ENCODE measurements at places on chromosomes 3 and 15.

GRCh38 chr3:52234516-52235447 is 4.2 kb downstream of the TWF2 start:
- no peak for DNase-seq

DNA sequence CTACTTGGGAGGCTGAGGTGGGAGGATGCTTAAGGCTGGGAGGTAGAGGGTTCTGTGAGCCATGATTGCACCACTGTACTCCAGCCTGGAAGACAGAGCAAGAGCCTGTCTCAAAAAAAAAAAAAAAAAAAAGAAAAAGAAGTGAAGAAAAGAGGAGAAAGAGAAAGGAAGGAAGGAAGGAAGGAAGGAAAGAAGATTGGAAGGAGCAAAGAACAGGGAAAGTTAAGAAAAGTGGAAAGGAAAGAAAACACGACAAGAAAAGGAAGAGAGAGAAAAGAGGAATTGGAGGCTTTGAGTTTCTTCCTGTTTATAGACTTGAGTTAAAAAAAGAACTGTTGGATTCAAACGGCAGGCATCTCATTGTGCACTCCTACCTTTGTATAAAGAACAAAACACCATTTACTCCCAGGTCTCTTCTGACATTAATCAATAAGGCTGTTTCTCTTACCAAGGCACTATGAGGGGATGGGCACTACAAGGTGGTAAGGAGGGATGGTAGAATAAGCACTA is 73.5 kb downstream of the EDEM1 start:
- DNase-seq = no peak

DNA sequence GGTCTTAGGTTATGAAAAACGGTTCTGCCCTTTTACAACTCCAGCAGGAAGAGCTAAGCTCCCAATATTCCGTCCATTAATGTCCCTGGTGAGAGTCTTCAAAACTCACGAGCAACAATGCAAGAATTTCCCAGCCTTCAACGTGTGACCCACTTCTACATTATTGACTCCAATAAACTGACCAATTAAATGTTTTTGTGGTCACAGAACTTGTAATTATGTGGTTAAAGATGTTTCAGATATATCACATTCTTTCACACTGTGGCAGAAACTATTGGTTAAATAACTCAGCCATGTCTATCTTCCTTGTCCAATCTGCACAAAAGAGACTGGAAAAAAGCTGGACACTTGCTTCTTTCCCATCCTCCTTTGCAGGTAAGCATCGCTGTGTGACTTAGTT is 286.6 kb upstream of the ADAMTS9 start:
- DNase-seq = no peak

DNA sequence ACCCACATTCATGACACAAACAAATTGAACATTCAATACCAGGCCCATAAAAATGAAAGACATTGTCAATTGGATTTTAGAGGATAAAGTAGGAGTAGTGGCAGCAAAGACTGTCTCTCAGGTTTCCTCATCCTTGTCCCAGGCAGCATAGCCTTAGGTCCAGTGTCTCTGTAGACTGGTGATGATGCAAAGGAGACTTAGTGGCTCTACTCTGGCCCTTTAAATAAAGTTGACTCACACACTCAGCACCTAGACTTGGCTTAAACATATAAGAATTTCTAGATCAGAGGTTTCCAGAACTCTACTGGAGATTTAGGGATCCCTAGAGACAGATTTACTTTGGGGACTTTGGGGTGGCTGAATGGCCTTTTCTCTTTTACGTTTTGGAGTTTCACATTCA is 166.6 kb downstream of the NR1D2 start:
- no peak for DNase-seq

DNA sequence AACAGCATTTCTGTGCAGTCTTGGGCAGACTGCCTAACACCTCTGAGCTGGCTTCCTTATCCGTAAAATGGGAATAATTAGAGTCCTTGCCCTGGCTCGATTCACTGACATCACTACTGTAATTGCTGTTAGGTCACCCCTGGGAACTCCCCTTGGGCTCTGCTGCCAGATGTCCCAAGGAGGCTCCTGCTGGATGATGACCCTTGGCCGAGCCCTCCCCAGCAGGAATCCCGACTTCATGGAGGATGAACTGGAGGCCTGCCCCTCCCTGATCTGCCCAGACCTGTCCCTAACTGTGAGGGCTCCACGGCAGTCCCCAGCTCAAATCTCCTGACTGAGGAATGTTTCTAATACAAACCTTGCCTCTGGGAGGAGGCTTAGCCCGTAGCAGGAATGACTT is 18.0 kb downstream of the ESYT3 start:
- no peak for DNase-seq

DNA sequence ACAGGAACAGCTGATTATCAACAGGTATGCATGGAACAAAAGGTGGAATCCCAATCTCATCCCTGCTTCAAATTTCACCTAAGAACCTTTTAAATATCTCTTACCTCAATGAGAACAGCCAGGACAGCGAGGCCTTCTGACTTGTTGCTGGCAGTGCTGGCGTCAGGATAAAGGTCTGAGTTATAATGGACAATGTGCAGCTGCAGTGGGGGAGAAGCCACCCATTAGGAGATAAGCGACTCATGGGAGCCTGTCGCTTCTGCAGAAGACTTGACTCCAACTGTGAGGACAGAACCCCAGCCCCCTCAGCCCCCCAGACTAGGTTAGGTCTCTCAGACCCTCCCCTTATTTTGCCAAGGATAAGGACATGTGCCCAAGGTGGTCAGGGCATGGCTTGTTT is 39.7 kb downstream of the CA12 start:
- no peak for DNase-seq

DNA sequence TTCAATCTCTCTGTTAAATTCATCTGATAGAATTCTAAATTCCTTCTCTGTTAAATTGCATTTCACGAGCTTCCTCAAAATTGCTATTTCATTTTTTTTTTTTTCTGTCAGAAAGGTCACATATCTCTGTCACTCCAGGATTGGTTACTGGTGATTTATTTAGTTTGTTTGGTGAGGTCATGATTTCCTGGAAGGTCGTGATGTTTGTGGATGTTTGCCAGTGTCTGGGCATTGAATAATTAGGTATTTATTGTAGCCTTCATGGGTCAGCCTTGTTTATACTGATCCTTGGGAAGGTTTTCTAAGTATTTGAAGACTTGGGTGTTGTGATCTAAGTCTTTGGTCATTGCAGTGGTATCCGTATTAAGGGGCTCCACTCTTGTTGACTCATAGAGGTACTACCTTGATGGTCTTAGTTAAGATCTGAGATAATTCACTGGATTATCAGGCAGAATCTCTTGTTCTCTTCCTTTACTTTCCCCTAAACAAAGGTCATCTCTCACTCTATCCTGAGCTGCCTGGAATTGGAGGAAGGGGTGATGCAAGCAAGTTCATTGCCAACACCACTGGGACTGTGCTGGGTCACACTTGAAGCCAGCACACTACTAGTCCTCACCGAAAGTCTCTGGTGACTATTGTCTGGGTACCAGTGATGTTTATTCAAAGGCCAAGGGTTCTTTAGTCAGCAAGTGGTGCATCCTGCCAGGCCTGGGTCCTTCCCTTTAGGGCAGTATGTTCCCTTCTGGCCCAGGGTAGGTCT is 231.1 kb downstream of the GBE1 start:
- no peak for DNase-seq

GRCh38 chr3:12180218-12180617 is 21.5 kb upstream of the TIMP4 start:
- DNase-seq = no peak

GRCh38 chr3:60323651-60324050 is 927.6 kb downstream of the FHIT start:
- DNase-seq = no peak

DNA sequence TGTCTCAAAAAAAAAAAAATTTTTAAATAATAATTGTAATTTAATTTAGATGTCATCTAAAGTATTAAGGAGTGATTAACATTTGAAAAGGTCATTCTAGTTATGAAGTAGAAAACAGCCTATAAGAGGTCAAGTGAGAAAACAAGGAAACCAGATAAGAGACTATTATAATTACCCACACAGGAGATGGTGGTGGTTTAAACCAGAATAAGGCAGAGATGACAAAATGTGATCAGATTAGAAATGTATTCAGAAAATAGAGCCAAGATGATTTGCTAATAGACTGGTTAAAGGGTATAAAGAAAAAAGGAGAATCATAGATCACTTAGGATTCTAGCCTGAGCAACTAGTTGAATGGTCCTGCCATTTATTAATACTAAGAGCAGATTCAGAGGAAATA is 11.2 kb downstream of the HERC1 start:
- no peak for DNase-seq

DNA sequence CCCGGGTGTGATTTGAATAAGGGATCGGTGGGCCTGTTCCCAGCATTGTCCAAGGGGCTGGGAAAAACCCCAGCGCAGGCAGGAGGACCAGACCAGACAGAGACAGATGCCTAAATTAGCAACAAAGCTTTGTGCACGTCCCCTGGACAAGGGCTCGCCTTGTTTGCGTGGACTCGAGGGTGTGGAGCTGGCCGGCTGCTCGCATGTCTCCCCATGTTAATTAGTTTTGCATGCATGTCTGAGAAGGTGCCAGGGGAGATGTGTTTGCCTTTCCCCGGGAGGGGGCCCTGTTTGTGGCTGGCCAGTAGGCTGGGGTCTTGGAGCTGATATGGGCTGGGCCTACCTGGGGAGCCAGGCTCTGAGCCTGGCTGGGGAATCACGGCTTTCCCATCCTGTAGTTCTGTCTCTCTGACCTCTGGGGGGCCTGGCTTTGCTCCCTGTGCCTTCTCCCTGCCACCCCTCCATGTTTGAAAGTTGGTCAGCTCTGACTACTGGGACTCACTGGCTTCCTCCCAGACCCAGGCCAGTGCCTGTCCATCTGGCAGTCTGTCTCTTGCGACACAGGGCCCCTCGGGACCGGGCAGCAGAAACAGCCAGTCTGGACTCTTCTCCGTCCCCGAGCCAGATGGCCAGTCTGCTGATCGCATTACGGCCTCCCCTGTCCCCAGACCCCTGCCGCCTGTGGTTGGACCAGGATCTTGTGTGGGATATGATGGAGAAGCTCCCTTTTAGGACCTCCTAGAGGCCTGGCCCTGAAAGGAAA is 55.4 kb upstream of the POLG start:
- DNase-seq = no peak

DNA sequence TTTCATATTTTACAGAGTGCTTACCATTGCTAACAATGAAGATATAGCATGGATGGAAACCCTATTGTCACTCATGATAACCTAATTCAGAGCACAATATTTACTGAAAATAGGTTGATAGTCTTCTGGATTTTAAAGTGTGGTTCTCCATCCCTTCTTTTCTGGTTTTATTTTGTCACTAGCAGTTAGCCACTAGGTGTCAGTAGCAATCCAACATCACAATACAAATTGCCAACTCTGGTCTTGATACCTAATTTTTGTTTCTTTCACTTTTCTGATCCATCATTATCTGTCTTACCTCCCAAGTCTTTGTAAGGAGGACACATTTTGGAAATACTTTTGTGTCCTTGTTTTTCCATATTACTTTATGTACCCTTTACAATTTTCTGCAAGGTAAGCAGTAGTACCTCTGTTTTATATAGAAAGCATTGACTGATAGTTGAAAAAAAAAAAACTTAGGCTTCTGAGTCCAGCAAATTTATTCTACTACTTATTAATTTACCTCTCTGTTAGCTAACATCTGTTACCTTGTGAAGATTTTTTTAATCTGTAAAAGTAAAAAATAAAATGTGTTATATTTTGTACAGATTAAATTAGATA is 28.3 kb upstream of the CRYBG3 start:
- no peak for DNase-seq

DNA sequence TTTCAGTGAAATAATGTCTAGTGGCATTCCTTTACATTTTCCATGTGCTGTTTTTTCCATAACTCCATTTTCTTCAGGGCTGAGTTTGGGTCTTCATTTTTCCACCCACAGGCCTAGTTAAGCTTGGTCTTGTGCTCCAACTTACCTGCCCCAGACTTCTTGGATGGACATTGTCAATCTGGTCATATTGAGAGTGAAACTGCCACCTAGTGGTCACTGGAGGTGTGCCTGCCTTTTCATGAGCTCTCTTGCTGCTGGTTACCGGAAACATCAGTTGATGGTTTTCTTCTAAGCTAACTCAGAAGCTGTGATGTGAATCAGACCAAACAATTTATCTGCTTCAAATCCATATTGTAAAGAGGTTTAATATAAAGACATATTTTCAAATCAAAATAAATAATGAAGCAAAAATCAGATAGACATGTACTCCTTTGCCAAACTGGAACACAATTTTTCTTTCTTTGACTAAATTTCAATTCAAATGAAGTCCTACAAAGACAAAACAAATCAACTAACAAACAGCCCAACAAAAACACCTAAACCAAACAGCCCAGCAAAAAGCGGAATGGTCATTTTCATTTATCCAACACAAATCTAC is 135.1 kb upstream of the RASGRP1 start:
- peak; percentile 33 for DNase-seq

DNA sequence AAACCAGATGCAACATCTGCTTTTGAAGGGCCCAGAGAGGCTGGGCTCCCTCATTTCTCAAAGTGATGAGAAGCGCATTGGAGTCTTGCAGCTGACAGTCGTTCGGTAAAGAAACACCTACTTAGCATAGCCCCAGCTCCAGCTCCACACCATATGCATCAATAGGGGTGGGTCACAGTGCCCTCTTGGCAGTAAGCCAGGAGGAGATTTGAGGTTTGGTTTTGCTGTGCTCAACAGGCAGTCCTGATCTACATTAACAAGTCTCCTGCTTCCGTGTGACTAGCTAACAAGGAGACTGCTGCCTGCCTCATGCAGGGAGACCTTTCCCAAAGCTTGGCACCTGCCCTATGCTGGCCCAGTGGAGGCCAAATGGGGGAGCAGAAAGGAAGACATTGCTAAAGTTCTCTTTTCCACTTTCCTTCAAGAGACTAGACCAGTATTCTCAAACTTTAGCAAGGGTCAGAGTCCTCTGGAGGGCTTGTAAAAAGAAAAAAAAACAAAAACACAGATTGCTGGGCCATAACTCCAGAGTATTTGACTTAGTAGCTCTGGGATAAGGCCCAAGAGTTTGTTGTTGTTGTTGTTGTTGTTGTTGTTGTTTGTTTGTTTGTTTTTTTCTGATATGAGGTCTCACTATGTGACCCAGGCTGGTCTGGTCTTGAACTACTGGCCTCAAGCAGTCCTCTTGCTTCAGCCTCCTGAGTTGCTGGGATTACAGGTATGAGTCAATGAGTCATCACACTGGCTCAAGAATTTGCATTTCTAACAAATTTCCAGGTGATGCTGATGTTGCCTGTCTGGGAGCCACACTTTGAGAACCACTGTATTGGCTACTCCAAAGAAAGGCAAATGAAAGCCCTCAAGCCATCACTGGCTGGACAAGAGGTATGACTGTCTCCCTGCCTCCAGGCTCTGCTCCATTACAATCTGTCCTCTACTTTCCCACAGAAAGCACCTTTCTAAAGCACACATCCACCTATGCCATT is 294.9 kb downstream of the RORA start:
- DNase-seq = no peak

Measured in stimulated activated CD4-positive, alpha-beta T cell treated with anti-CD3 and anti-CD28 coated beads, Interleukin-1b, Interleukin-23, amount 100 ng/mL, for 1 hour (primary cell).